ENCODE measurements at places on chromosomes 7 and 10.

- DNase-seq: peak; percentile 83
These were observed 145.2 kb downstream of the FRMD4A start for GRCh38 chr10:14185316-14186045.

- no peak for DNase-seq
These were observed 12.7 kb downstream of the CHN2 start for GRCh38 chr7:29207162-29207801.

GRCh38 chr7:98133181-98133580 lies 26.5 kb downstream of the LMTK2 start:
- DNase-seq: peak; percentile 59

GRCh38 chr7:126440542-126440941 lies 812.2 kb downstream of the GRM8 start:
- DNase-seq: no peak

- no peak for DNase-seq
These were observed 13.4 kb downstream of the TMEM209 start for GRCh38 chr7:130191791-130192190.

DNA sequence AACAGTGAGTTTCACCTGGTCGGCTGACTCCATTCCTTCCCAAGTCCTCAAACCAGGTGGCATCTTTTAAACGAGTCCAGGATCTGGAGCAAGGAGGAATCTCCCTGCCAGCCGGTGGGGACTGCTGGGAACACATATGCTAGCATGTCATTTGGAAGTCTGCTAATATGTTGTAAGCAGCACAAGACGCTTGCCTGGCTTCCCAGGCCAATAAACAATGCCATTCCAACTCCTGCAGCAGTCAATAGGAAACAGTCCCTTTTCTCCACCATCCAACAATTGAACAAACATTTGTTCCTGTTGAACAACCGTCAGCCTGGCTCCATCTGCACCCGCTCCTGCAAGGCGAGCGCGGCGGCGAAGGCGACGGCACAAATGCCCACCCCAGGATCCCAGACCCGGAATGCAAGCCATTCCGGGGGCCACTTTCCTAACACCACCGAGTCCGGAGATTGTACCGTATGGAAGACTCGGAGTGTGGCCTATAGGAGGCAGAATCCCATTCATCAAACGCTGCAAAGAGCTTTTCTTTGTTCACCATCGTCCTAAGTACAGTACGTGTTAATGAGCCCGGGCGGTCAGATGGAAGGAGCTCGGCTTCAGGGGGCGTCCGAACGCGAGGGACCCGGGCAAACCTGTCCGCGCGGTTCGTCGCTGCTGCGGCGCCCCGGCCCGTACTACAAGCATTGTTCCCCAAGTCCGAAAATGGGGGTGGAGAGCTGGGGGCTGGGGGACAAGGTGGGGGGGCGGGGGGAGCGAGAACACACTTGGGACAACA lies 1.6 kb downstream of the FAM53B start:
- DNase-seq: no peak

DNA sequence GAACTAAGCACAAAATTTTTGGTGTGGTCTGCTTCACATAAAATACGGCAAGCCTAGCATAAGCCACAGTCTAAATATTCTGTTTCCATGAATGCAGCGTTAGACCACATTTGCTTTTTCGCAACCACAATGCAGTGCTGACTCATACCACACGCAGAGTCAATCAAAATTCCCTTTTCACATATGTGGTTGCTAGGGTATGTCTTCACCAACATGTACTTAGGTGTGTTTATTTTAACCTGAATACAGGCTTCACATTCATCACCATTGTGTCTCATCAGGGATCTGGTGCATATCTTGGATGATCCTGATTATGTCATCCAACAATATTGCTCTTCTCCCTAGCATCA lies 90.8 kb downstream of the CHN2 start:
- peak; percentile 85 for DNase-seq

DNA sequence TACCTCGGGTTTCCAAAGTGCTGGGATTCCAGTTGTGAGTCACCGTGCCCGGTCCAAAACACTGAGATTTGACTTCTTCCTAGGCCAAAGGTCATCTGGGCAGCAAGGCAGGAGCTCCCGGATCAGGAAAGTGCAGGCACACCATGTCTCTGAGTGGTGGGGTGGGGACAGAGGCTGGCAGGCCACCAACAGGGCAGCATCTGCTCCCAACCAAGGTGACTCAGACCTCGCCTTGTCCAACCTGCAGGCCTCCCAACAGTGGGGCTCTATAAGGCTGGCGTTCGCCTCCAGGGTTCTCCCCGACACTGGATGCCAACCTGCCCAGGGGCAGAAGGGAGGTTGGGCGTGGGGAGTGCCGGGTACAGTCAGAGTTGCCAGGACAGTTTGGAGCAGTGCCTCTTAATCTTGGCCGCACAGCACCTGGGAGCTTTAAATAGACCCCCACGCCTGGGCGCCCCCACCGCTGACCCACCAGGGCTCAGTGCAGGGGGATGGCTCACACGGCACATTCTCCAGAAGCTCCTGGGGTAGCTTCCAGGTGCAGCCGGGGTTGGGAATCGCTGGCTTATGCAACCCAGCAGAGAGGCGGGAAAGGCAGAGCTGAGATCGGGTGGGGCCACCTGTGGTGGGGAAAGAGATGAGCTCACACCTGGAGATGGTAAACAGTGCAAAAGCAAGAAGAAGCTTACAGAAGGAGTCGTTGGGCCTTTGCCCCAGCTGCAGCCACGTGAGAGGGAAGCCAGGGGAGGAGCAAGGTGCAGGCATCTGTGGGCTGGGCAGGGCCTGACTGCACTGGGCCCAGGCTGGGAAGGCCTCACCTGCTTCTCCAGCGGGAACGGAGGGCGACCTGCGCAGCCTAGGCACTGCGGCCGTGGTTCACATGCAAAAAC lies 10.9 kb downstream of the CALML5 start:
- no peak for DNase-seq

DNA sequence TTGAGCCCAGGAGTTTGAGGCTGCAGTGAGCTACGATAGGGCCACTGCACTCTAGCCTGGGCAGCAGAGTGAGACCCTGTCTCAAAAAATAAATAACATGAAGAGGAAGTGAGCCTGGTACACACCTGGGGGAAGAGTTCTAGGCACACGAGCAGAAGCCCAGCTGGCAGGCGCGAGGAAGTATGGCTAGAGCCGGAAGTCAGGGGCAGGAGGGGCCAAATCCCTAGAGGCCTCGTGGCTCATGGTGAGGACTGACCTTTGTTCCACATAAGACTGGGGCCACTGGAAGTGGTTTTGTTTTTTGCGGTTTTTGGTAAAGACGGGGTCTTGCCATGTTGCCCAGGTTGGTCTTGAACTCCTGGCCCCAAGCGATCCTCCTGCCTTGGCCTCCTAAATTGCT lies 117.6 kb downstream of the HIP1 start:
- no peak for DNase-seq

GRCh38 chr10:121800831-121801230 lies 127.0 kb downstream of the ATE1 start:
- DNase-seq: no peak

All from activated CD4-positive, alpha-beta T cell treated with anti-CD3 and anti-CD28 coated beads, Interleukin-2, Interleukin-4, amounts not matched to agents 100 ng/mL and 50 ng/mL, durations not matched to agents 16 hours and 8 hours (primary cell).